ENCODE measurements at places on chromosomes 5 and 9.

- no peak for DNase-seq
Observed at GRCh38 chr5:157381746-157382145, 78.3 kb upstream of the NIPAL4 start.

- no peak for DNase-seq
Observed at GRCh38 chr5:64612344-64612961, 77.8 kb upstream of the SHISAL2B start.

DNA sequence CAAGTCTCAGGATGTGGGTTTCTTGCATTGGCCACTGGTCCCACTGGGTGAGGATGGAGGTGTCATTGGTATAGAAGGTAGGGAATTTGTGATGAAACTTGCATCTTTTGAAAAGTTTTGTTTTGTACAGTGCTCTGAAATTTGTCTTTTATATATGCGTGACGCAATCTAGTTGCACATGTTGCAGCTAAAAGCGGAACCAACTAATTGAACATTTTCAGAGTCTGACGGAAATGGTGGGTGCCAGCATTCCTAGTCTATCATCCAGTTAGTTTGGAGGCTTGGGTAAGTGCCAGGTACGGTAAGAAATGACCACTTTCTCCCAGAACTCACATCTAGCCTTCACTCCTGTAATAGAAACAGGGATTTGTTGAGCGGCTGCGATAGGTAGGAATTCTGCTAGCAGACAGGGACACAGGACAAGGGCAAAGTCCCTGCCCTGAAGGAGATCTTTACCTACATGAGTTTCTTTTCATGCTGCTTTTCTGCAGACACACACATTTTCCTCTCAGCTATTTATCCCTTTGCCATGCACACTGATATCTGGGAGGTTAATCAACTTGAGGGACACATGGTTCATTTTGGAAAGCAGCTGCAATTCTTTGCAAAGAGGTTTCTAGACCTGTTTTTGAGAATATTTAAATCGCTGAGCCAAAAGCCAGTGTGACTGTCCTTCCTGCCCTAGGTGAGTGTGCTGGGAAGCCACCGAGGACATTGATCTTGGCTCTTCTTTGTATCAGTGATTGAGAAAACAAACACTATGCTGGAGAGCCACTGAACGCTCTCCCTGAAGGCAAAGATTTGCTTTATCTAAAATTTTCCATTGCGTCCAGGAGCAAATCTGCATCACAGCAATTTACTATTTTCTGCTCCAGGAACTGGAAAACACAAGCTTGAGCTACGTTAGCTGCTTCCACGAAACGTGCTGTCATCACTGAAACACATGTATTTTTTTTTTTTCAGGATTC is 89.7 kb downstream of the DAP start:
- DNase-seq: no peak

- DNase-seq: no peak
Observed at GRCh38 chr5:33557605-33558004, 116.8 kb downstream of the TARS1 start.

- no peak for DNase-seq
Observed at GRCh38 chr5:73911761-73912393, 285.9 kb downstream of the ARHGEF28 start.

DNA sequence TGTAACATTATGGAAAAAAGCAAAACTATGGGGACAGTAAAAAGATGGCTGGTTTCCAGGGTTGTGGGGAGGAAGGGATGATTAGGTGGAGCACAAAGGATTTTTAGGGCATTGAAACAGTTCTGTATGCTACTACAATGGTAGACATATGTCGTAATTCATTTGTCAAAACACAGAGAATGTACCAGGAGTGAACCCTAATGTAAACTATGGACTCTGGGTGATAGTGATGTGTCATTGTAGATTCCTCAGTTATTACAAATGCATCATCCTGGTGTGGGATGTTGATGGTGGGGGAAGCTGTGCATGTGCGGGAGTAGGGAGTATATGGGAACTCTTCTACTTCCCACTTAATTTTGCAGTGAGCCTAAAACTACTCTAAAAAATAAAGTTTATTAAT is 135.0 kb upstream of the GABRP start:
- DNase-seq: no peak

Data from stimulated activated effector memory CD8-positive, alpha-beta T cell treated with anti-CD3 and anti-CD28 coated beads, Interleukin-12 subunit alpha, Interleukin-12 subunit beta, amount 100 ng/mL, for 72 hours (primary cell).